RWPE2 (cell line): ENCODE measurements at places on chromosomes 4 and X.

GRCh38 chr4:55033296-55033695 lies 92.1 kb downstream of the KDR start:
- no peak for DNase-seq

- DNase-seq: no peak
Observed at GRCh38 chr4:167930166-167930565, 162.2 kb upstream of the ANXA10 start.

- DNase-seq: no peak
Observed at GRCh38 chrX:24993879-24994278, 21.9 kb downstream of the ARX start.

GRCh38 chr4:107202744-107203143 lies 166.6 kb upstream of the DKK2 start:
- DNase-seq: no peak

DNA sequence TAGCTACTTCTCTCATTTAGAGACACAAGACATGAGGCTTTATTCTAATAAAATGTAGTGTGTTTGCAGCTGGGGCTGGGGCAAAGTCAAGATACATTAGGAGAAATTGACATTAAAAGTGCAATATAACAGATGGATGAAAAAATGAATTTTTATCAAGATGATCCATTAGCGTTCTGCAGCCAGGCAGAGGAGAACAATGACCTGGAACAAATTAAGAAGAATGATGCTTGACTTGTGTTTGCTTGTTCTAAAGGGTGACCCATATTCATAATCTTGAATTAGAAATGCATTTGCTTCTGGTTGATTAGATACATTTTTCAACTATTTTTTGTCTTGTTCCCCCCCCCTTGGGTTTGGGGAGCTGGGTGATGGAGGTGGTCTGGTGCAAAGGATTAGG lies 439.5 kb upstream of the BOD1L1 start:
- no peak for DNase-seq
